Endodermal cell (in vitro differentiated cells): ENCODE measurements at places on chromosomes 4 and X.

GRCh38 chrX:119015407-119016237 lies 41.2 kb downstream of the LONRF3 start:
- no peak for DNase-seq

DNA sequence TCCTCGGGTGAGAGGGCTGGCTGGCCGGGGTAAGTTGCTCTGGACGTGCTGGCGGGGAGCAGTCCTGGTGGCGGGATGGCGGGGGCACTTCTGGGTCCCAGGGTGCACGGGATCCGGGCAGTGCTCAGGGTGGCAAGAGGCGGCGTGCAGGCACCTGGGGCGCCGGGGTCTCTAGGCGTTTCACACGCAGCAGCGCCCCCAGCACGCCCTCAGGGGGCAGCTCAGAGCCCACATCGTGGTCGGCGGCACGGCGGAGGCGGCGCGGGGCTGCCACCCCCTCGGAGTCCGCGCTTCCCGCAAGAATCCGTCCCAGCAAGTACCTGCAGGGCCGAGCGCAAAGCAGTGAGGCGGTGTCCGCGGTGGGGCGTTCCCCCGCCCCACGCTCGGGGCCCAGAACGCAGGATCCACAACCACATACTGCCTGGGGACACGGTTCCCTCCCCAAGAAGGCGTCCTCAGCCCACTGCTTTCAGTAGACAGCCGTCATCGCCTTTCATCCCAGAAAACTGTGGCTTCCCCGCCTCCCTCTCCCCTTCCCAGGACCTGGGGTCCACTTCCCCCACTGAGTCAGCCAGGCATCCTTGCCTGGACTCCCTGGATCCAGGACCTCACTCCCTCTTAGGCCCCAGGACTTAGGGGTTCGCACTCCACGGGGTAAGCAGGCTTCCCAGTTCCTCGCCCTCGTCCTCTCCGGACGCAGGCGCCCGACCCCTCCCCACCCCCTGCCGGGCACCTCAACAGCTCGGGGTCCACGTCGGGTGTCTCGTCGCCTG lies 4.1 kb downstream of the PCSK1N start:
- peak; percentile 54 for DNase-seq

GRCh38 chr4:93157986-93158385 lies 670.6 kb upstream of the ATOH1 start:
- DNase-seq = no peak

- DNase-seq = no peak
Measured at GRCh38 chr4:83552083-83552482, 16.2 kb downstream of the GPAT3 start.

DNA sequence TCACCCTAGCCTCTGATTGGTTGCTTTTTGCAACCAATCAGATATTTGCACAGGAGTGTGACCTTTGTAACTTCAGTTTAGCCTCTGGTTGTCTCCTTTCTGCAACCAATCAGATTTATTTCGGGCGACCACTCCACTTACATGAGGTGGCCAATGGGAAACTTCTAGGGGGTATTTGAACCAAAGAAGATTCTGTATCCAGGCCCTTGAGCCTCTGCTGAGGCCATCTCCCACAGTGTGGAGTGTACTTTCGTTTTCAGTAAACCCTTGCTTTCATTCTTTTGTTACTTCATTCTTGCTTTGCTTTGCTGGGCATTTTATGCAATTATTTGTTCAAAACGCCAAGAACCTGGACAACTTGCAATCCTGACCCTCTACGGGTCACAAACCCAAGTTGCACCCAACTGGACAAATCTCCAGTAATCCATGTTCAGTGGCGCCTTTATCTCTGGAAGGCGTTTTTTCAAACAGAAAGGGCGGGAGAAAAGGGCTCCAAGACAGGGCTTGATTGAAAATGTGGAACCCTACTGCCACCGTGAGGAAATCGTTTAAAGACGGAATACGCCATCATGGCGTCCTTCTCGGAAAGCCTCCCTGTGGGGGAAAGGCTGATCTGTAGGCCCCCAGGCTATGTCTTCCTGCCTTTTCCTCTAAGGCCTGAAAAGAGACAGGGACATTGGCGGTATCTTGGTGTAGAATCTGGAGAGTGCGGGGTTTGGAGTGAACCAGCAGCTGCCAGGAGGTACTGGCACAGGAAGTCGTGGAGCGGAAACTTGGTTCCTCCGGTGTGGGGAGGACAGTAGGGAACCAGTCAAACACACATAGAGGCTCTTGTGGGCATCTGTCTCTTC lies 184.6 kb downstream of the OR13H1 start:
- DNase-seq = no peak

DNA sequence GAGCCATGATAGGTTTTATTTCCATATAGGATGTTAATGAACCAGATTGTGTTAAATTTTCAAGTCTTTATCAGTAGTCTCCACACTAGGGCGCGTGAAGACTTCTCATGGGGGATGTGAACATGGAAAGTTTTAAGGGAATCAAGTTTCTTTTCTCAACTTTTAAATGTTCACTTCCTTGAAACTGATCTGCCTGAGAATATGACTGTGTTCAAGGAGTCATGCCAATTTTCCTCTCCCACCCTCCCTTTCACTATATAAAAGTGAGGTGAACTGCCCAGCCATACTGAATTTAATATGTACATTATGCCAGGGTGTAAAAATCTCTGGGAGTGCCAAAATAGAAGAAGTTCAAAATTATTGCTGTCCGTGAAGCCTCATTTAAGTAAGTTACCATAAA lies 30.4 kb upstream of the HPGDS start:
- no peak for DNase-seq

DNA sequence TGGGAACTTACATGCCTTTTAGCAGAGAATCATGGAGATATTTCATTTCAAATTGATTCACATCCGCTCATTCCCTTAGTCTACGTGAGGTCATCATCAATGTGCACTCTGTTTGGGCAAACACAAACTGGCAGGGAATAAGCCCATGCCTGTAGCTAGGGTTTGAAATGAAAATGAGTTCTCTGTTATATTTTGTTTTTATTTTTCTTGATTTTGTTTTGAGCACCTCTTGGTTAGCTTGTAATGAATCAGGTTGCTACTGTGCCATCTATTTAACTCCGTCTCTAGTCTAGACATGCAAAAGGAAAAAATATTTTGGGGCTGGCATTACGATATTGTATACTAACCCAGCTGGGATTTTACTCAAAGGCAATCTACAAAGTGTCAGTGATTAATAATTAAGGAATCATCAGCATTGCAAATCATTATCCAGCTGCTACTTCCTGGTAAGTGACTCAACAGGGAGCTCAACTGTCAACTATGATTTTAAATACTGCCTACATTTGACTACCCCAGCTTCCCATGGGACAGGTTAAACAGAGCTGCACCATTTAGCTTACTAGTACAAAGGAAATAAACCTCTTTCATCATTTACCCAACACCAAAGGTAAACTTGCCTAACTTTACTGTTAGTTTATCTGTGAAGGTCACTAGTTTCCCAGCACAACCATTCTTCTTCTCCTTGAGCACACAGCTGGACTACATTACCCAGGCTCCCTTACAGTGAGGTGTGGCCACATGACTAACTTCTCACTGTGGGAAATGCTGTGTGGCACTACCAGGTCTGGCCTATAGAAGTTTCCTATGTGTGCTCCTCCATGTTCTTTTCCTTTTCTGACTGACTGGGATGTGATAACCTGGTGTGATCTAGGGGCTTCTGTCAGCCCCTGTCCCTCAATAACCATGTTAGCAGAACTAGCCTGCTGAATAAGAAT lies 21.2 kb upstream of the TRPC5OS start:
- DNase-seq = peak; percentile 71

- DNase-seq = peak; percentile 60
Measured at GRCh38 chrX:23900220-23900797, 7.4 kb downstream of the APOO start.

DNA sequence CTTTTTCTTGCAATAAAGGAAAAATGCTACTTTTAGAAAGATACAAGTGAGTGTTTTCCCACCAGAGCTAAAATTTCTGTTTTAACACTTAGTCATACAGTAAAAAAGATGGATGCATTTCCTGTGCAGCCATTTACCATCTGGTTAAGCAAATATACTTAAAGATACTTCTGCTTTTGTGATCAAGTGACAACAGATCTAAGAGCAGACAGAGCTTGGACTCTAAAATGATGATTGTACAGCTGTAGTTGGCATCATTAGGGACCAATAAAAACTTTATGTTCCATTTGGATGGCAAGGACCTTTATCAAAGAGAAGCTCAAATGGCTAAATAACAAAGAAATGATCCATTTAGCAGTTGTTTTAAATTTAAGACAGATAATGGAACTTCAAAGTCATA lies 270.8 kb downstream of the FSTL5 start:
- no peak for DNase-seq

- DNase-seq = no peak
Measured at GRCh38 chrX:107273795-107274194, 67.4 kb downstream of the DNAAF6 start.

DNA sequence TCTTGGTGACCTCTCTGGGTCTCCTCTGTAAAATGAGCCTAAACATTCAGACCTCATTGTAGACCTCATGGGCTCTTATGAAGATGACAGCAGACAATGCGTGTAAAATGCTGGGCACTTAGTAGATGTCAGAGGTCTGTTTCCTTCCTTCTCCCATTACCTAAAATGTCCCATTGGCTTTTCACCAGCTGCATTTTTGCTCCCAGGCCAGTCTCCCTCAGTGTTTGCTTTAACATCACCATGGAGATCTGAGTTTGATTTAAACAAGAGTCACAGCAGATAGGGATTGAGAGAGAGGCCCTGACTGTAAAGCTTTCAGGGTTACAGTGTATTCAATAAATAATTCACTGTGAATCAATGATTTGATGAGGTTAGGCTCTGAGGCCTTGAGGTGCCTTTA lies 24.3 kb downstream of the PSAPL1 start:
- DNase-seq = peak; percentile 25

- DNase-seq = no peak
Measured at GRCh38 chrX:153989973-153990655, 17.6 kb downstream of the TMEM187 start.

GRCh38 chr4:38320343-38320695 lies 343.7 kb upstream of the KLF3 start:
- no peak for DNase-seq

- DNase-seq = no peak
Measured at GRCh38 chr4:163495900-163496299, 1.4 kb downstream of the TMA16 start.

DNA sequence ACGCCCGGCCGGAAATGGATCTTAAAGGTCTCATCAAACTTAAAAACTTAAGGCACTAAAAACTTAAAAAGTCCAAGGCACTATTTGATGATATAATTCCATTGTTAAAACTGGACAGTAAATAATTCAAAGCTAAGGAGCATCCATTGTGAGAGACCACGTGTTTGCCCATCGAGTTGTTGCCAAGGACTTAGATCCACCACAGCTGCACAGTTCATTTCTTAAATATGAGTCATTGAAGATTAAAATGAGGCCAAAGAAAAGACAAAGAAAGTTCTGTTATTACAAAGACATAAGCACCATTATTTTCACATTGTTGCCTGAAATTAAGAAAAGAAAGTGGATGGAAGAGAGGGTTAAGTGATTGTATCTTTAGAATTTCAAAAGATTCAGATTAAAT lies 411.5 kb upstream of the FTHL17 start:
- no peak for DNase-seq

GRCh38 chrX:36908801-36909675 lies 99.1 kb upstream of the FAM47C start:
- DNase-seq = no peak

DNA sequence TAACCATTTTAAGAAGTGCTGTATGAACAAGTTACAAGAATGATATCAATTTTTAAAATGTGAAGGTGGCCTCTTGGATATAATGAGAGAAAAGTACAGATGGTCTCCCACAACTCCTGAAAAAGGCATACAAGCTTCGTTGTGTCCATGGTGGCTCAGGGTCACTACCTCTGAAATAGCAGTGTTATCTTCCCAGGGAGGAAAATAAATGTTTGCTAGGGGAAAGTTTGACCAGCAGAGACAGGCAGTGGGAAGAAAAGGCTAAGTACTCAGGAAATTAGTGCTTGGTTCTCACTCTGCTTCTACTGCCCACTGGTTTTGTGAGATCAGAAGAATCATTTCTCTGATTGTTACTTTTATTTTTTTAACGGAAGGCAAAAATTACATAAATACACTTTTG lies 39.4 kb downstream of the PPP1R2C start:
- no peak for DNase-seq

DNA sequence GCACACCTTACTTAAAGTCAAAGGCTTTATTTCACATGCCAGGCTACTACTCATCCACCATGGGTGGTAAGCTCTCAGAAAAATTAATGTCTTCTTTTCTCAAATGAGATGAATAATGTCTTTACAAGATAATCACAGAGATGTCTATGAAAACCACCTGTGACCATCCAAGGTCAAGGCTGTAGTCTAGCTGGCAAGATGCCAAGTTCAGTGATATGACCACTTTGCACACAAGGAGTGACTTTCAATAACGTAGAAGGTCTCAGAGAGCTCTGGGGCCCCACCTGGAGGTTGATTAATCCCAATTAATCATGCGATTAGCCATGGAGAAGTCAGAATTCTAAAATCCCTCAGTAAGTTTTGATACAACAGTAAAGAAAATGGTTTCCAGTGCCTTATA lies 20.5 kb downstream of the ANOS1 start:
- DNase-seq = no peak

- peak; percentile 76 for DNase-seq
Measured at GRCh38 chr4:186266729-186267456, 904 bp downstream of the F11 start.

DNA sequence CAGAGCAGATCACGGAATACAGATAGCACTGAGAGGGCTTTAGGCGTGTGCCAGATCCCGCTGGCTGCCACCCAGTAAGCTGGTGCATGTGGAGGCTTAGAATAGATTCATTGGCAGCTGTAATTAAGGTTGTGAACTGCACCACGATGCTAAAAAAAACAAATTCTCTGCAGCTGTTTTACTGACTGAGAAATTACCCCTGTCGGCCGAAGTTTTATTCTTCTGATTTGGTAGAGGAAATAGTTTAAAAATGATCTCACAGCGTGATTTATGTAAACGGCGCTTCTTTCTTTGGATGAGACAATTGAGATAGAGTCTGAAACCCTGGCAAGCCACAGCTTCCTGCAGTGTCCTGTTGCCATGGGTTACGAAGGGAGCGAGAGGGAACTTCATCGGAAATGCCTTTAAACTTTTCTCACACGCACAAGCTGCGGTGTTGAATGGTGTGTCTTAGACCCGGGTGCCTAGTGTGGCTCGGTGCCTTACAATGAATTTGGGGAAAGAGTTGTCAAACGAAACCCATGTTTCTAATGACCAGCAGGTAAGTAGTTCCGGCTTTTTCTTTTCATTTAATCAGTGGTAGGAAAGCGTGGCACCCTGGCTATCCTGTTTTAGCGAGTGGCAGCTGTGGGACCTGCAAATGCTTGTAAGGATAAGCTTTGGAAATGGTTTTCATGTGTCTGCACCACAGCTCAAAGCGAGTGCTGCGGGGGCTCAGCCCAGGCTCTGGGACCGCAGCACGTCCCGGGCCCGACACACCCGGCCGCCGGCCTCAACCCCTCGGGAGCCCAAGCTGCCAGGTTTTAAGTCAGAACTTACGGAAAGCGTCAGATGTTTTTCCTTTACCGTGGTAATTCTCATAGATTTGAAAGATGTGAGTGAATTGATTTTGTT lies 71.7 kb upstream of the HGFAC start:
- DNase-seq = peak; percentile 82

DNA sequence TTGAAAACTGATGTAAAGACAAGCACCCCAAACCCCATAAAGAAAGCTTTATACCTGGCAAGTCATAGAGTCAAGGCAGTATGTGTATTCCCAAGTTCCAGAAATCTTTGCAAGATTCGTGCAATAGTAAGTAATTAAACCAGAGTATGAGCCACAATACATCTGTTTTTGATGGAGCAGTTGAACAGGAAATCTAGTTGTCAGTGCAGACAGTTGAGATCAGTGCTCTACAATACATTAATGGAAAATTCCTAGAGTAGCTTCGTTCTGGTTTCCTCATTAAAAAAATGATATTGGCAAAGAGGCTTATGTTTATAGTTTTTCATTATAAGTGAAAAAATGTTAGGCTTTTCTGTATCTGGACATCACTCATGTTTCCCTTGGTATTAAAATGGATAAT lies 575.3 kb downstream of the TRIML1 start:
- DNase-seq = no peak
